NCI-H2227 treated with DMSO at 0.1 percent for 48 hours (cell line): ENCODE measurements at places on chromosomes 3 and 15.

DNA sequence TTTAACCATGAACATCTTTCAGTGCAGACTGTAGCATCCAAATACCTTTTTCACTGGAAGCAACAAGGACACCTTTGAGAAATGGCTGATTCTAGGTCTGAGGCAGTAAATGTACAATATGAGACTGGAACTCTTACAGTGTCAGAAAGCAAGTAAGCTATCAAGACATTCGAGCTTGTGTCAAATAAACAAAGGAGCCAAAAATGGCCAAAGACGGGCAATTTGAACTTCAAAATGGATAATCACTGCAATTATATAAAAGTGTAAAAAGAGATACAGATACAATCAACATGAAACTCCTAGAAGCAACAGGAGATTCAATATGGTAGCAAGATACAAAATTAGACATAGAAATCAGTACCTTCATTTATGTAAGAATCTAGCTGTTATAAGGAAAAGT is 138.5 kb upstream of the CCDC54 start:
- DNase-seq = no peak

DNA sequence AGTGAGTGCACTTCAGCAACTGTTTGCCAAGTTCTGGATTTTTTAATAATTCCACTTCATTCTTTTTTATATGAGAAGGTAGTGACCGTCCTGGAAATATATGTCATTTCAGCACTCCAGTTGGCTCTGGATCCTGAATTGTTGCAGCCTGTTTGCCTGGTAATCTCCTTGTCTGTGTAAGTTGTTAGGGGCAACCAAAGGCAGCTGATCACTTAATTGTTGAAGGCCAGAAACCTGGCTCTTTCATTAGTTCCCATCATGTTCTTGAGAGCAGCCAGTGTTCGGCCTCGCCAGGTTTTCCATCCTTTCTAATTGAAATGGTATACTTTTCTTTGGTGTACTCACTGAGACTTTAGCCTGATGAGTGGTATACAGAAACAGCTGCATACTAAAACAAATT is 168.6 kb downstream of the SOX2 start:
- peak; percentile 22 for DNase-seq

GRCh38 chr3:186283651-186284348 is 78.2 kb downstream of the DGKG start:
- no peak for DNase-seq

- DNase-seq = no peak
These were observed 18.7 kb downstream of the ZNF80 start for GRCh38 chr3:114218578-114219185.

DNA sequence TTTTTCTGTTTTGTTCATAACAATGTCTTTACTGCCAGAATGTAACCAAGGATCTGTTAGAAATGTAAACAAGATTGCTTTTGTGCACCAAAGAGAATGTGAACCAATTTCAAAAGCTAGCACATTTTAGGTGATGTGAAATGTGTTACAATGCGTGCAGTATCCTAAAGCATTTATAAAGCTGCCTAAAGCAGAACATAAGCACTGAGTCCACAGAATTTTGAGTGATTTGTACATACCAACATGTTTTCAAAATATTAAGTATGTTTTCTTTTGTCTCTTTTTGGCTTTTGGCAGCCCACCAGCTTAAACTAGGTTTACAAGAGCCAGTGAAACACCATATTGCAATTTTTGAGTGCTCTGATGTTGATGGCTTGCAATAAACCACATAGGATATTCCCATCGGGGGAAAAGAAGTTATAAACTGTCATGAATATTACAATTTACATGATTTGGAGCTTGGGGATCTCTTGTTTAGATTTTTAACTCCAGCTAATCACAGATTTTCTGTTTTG is 364.0 kb downstream of the ZIC1 start:
- no peak for DNase-seq

DNA sequence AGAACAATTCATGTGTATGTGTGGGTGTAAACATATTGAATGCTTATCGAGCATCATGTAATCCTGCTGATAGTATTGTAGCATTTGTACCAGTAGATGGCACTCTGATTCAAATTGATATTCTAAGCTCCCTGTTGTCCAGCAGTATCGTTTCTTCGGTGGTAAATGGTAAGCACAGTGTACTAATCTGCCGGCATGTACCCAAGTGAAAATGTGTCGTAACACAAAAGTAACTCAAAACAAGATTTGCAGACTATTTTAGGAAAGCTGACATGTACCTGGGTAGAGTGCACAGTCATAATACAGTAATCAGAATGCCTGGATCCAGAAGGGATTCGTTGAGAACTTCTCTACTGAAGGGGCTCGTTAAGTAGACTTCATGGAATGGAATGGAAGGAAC is 31.7 kb upstream of the MNS1 start:
- peak; percentile 81 for DNase-seq

DNA sequence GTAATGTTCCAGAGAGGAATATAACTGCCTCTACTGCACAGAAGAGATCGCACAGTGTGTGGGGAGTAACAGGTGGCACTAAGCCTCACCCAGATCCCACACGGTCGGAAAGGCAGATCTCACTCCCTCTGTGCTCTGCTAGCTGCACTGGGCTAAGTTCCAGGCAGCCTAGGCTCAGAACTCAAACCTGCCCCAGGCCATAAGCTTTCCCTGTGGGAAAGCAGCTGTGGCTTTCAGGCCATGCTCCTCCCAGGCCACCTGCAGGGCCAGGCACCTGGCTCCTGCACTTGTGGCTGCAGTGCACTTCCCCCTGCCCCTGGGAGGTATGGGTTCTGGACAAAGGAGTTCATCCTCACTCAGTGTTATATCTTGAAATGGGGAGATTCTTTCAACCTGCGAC is 27.5 kb downstream of the PCCB start:
- DNase-seq = no peak

DNA sequence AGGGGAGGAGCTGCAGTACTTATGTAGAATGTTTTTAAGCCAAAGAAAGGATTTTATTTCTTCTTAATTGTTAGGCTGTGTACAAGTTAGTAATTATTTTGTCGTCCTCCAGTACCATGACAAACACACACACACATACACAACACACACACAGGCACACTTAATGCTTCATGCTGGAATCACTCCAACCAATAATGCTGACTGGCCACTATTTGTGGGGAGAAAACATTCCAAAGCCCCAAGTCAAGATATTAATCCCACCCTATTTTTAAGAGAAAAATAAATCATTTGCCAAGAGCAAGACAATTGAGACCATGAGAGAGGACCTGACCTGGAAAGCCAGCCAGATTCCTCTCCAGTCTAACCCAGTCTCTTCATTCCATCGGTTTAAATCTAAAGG is 51.8 kb upstream of the TMCO5A start:
- no peak for DNase-seq

GRCh38 chr3:13580256-13581023 is 31.5 kb downstream of the FBLN2 start:
- DNase-seq = no peak

DNA sequence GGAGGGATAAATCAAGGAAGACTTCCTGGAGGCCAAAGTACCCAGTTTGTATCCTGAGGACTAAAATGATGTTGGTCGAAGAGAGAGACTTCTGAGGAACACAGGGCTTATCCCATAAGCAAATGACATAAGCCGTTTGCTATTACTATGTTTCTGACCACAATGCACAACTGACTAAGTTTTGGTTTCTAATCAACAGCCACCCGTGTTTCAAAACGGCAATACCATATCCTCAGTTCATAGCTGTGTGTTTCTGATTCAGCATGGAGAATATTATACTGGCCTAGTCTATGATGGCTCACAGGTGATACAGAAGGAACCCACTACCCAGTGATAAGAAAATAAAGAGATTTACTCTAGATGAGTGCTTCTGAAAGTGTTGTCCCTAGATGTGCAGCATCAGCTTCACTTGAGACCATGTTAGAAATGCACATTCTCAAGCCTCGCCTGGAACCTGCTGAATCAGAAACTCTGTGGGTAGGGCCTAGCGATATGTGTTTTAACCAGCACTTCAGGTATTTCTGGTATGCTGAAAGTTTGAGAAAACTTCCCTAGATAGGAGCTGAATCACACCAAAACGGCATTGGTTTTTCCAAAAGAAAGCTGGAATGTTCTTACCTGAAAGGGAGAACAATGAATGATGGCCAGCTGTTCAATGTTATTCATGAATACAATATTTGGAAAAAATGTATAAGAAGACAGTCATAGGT is 639.7 kb upstream of the NR2F2 start:
- DNase-seq = no peak

GRCh38 chr3:76470285-76470684 is 569.6 kb upstream of the ROBO2 start:
- no peak for DNase-seq

DNA sequence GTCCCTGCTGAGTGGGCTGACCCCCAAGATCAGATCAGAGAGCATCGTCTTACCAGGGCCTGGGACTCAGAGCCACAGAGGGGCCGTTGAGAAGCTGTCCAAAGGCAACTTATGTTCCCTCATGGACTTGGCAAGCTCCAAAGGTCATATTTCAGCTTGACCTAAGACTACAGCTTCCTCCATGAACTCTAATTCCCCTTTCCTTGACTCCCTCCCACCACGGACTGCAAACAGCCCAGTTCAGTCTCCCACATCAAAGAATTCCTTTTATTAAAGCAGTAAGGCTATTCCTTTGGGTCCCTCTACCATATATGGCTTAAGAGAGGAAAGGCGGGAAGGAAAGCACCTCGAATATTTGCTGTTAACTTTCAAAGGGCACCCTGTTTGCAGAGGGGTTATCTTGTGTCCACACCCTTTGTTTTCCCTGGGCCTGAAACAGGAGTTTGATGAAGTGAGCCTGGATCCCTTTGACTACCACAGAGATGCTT is 146.1 kb upstream of the THBS1 start:
- no peak for DNase-seq

- DNase-seq = no peak
These were observed 22.3 kb upstream of the GNB4 start for GRCh38 chr3:179473565-179473964.

GRCh38 chr3:11810276-11810675 is 36.4 kb downstream of the TAMM41 start:
- DNase-seq = no peak

GRCh38 chr3:88767746-88768145 is 339.7 kb upstream of the EPHA3 start:
- no peak for DNase-seq

DNA sequence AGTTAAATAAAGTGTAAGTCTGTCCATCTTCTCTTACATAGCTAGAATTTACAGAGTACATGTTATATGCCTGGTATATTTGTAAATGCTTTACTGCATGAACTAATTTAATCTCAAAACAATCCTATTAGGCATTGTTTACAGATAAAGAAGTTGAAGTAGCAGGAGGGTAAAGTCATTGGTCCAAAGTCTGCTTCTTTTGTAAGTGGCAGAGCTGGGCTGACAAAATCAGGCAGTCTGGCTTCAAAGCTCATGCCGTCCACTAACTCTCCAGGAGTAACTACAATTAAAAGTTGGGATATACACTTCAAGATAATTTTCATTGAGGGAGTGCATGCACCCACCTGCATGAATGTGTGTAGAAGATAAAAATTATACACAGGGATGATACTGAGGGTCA is 27.3 kb downstream of the VGLL3 start:
- DNase-seq = no peak

- DNase-seq = no peak
These were observed 17.9 kb upstream of the FAN1 start for GRCh38 chr15:30885814-30886213.

DNA sequence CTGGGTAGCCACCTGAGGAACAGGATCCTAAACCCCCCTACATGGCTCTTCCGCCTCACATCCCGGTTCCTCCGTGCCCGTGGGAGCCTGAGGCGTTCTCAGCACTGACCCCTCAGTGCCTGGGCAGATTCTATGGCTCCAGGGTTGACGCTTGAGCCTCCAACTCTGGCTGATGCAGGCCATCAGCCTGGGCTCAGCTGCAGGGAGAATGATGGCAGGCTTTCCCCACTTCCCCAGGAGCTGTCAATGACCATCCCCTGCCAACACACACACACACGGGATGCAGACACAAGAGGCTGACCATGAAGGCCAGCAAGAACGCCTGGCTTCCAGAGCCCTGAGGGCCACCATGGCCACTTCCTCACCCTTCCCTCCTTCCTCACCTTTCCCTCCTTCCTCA is 15.8 kb upstream of the IGDCC3 start:
- DNase-seq = no peak
